ENCODE measurements at places on chromosomes 12 and 14.

DNA sequence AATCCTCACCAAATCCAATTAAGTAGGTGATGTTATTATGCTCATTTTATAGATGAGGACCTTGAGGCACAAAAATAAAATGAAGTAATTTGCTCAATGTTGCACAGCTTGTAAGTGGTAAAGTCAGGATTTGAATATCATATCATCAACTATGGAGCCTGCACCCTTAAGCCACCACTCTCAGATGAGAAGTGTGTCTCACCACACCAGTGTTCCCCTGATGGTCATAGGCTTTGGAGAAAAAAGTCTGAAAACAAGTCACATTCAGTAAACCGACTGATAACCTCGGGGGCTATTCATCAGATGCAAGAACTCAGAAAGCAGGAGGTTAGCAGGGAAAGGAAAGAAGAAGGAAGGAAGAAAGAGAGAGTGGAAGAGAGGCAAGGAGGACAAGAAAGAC lies 2.8 kb downstream of the TSHR start:
- DNase-seq = no peak

DNA sequence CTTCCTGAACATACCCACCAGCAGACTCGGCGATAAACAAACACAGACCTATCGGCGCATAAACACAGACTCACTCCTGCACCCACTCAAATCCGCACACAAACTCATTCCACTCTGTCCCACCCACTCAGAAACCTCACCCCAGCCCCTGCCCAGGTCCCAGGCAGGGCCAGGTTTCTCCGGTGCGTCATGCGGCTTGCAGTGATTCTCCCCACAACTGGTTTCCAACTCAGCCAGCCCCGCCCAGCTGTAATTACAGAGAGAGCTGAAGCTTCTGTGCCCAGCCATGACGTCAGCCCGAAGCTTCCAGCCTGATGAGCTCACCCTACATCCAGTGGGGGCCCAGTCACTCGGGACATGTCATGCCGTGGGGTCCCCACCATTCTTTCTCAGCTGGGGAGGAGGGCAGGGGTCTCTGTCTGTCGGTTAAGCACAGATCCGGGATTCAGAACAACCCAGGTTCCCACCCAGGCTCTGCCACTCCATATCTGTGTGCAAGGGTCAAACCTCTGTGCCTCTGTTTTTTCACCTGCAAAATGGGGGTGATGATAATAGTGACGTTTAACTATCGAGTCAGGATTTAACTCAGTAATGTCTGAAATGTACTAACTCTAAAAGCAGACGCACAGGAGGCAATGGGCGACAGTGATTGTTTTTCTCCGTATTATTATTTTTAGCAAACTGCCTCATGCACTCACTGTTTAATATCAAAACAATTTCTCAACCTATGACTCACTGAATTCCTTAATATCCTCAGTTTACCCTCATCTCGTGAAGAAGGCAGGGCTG lies 2.3 kb upstream of the HSPB8 start:
- no peak for DNase-seq

DNA sequence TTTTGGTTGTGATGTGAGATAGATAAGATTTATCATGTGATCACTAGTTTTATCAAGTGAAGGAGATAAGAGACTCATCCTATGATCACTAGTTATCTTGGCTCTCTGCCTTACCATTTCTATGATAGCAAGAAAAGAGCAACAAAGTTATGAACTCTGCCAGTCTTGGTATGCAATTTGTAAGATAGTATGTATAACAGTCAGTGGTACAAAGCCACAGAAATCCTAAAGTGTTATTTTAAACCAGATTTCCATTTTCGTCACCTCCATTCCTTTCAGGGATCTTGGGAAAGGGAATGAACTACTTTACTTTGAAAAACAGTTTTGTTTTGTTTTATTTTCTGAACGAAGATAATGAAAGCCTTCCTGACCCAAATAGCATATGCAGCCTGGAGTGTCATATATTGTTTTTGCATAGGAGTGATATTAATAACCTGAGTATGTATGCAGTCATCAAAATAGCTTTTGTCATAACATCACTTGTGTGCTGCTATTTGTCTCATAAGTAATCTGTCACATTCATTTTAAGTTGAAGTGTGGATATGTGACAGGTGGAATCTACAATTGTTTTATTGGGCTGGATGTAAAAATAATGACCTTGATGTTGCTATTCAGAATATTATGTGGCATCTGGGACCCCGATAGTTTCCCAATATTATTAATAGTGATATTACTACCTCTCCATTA lies 35.0 kb downstream of the FLRT2 start:
- no peak for DNase-seq

GRCh38 chr12:26211331-26211730 lies 16.0 kb downstream of the SSPN start:
- no peak for DNase-seq

DNA sequence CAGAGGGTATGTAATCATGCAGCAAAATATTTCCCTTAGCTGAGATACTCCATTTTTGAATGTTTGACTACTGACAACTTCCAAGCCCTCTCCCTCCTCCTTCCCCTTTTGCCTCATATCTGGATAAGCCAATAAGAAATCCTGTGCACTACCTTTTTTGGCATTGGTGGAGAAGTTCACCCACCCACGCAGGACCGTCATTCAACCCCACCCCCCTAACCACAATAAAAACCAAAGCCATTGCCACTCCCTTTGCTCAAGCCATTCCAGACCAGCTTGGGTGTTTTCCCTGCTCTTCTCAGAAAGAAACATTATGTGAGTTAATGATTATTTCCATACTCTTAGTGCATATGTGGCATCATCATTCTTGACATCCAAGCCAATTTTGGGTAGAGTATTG lies 176.7 kb downstream of the PTPN11 start:
- DNase-seq = no peak

DNA sequence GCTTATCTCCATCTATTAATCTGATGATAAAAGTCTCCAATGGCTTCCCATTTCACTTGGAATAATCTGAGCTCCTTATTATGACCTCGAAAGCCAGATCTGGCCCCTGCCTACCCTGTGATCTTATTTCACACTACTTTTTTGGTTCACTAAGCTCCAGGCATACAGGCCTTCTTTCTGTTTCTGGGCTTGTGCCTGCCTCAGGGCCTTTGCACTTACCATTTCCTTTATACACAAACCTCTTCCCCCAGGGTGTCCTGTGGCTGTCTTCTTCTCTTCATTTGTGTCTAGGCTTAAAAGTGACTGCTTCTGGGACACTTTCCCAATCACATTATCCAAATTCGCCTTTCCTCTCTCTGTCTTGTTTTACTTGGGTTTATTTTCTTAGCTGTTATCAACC lies 478.8 kb downstream of the LRIG3 start:
- no peak for DNase-seq

GRCh38 chr14:67280506-67280905 lies 39.3 kb downstream of the PALS1 start:
- no peak for DNase-seq
